Panc1 (cell line): ENCODE measurements at places on chromosomes 3 and 15. TPM values are rescaled to one million over a fixed set of nuclear protein-coding genes. Genes with fewer than 3 reads are reported as not detected.

- no peaks in the 10 kb centered on the region for H3K27me3 ChIP-seq
- no peaks in the 10 kb centered on the region for H3K4me1 ChIP-seq
- no peak overlapping the region for H3K27ac ChIP-seq
These were observed 315.3 kb upstream of the UBE2E2 start for GRCh38 chr3:22887664-22888291.

- no peak for DNase-seq
- no peak overlapping the region for H3K27ac ChIP-seq
- H3K27me3 ChIP-seq: peaks cover 8% of the 10 kb centered on the region
- no peaks in the 10 kb centered on the region for H3K4me1 ChIP-seq
- H3K36me3 ChIP-seq: no peaks in the 10 kb centered on the region
These were observed 7.2 kb downstream of the PLA1A start for GRCh38 chr3:119604878-119605277.

GRCh38 chr3:115040246-115040645 is 106.8 kb downstream of the ZBTB20 start:
- no peak for DNase-seq
- no peak overlapping the region for H3K4me3 ChIP-seq
- H3K36me3 ChIP-seq: no peaks in the 10 kb centered on the region
- H3K27me3 ChIP-seq: no peaks in the 10 kb centered on the region
- H3K4me1 ChIP-seq: no peaks in the 10 kb centered on the region

The ABCC5 gene
- 35.1 TPM for total RNA-seq

The MKRN3 gene
- total RNA-seq: 7.9 TPM

- H3K4me3 ChIP-seq: no peak overlapping the region
- no peak for DNase-seq
- H3K36me3 ChIP-seq: peaks cover 41% of the 10 kb centered on the region
- H3K27ac ChIP-seq: no peak overlapping the region
- H3K27me3 ChIP-seq: no peaks in the 10 kb centered on the region
These were observed 11.9 kb downstream of the GTPBP8 start for GRCh38 chr3:113002679-113003078.

GRCh38 chr3:66140743-66141372 is 79.9 kb upstream of the SLC25A26 start:
- no peak overlapping the region for H3K27ac ChIP-seq
- no peaks in the 10 kb centered on the region for H3K4me1 ChIP-seq
- no peaks in the 10 kb centered on the region for H3K36me3 ChIP-seq
- DNase-seq: no peak

- no peaks in the 10 kb centered on the region for H3K27me3 ChIP-seq
- H3K4me3 ChIP-seq: no peak overlapping the region
- H3K27ac ChIP-seq: no peak overlapping the region
- DNase-seq: no peak
These were observed 2.6 kb downstream of the CD276 start for GRCh38 chr15:73686781-73687256.

The SENP8 gene
- total RNA-seq: 2.9 TPM

GRCh38 chr3:156407617-156408225 is 147.2 kb downstream of the SSR3 start:
- H3K27me3 ChIP-seq: peaks cover 7% of the 10 kb centered on the region; the same call in 1 of the 2 replicates
- H3K27ac ChIP-seq: no peak overlapping the region
- DNase-seq: no peak

The DPPA2 gene
- total RNA-seq: not detected

GRCh38 chr3:128322030-128323022 is 144.4 kb downstream of the DNAJB8 start:
- no peak overlapping the region; the same call in 1 of the 2 replicates for H3K27ac ChIP-seq
- H3K27me3 ChIP-seq: no peaks in the 10 kb centered on the region
- H3K4me1 ChIP-seq: no peaks in the 10 kb centered on the region
- peak; percentile 1 for DNase-seq
- no peaks in the 10 kb centered on the region for H3K36me3 ChIP-seq

GRCh38 chr3:117219296-117219695 is 509.7 kb downstream of the TUSC7 start:
- H3K4me3 ChIP-seq: no peak overlapping the region
- H3K27me3 ChIP-seq: no peaks in the 10 kb centered on the region
- H3K36me3 ChIP-seq: no peaks in the 10 kb centered on the region
- no peaks in the 10 kb centered on the region for H3K4me1 ChIP-seq

- no peak overlapping the region for H3K4me3 ChIP-seq
- no peaks in the 10 kb centered on the region for H3K4me1 ChIP-seq
- no peaks in the 10 kb centered on the region for H3K27me3 ChIP-seq
- no peak overlapping the region for H3K27ac ChIP-seq
- DNase-seq: no peak
- no peaks in the 10 kb centered on the region for H3K36me3 ChIP-seq
These were observed 14.4 kb downstream of the CGGBP1 start for GRCh38 chr3:88044411-88044810.

The ARHGEF26 gene
- total RNA-seq: 2.0 TPM

DNA sequence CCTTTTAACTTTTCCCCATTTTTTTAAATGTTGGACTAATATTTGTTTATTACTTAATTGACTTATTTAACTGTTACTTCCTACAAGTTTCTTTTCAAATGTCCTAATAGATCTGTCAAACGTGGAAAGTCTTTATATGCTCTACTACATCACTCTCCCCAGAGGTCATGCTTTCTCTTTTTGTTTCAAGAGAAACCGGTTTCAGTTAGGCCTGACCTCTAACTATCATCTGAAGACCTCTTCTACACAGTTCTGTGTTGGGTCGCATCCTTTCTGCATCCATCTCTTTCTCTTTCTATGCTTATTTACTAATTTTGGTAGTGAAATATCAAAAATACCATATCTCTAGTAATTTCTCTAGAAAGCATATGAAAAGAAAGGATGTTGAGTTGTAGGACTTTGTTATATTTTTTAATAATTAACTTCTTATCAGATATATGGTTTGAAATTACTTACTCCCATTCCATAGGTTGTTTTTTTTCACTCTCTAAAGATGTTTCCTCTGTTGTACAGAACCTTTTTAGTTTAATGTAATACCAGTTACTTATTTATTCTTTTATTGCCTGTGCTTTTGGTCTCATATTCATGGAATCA is 781.2 kb upstream of the ARPP21 start:
- no peaks in the 10 kb centered on the region for H3K4me1 ChIP-seq
- H3K4me3 ChIP-seq: no peak overlapping the region
- H3K36me3 ChIP-seq: no peaks in the 10 kb centered on the region; the same call in 1 of the 2 replicates
- H3K27ac ChIP-seq: no peak overlapping the region
- no peak for DNase-seq

GRCh38 chr3:156732261-156732660 is 57.9 kb downstream of the TIPARP start:
- no peaks in the 10 kb centered on the region for H3K4me1 ChIP-seq
- H3K4me3 ChIP-seq: no peak overlapping the region
- H3K36me3 ChIP-seq: no peaks in the 10 kb centered on the region
- H3K27ac ChIP-seq: no peak overlapping the region

The MYZAP gene
- 1.1 TPM for total RNA-seq

DNA sequence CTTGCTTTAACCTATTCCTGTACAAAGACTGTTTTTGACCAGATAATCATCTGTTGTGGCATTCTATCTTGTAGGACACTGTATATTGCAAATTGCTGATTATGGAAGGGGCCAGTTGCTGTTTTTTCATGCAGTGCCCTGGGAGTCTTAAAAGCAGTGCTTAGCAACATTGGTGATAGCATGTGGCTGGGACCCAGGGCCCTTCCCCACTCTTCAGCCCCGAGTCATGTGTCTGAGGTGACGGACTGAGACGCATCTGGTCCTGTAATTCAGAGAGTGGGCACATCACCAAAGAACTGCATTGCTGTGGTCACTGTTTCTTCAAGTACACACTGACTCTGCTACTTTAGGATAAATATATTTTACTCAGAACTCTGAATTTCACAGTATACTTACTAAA is 63.4 kb downstream of the SNRK start:
- no peak overlapping the region for H3K27ac ChIP-seq
- no peak overlapping the region for H3K4me3 ChIP-seq
- DNase-seq: no peak
- no peaks in the 10 kb centered on the region for H3K27me3 ChIP-seq
- no peaks in the 10 kb centered on the region for H3K4me1 ChIP-seq

DNA sequence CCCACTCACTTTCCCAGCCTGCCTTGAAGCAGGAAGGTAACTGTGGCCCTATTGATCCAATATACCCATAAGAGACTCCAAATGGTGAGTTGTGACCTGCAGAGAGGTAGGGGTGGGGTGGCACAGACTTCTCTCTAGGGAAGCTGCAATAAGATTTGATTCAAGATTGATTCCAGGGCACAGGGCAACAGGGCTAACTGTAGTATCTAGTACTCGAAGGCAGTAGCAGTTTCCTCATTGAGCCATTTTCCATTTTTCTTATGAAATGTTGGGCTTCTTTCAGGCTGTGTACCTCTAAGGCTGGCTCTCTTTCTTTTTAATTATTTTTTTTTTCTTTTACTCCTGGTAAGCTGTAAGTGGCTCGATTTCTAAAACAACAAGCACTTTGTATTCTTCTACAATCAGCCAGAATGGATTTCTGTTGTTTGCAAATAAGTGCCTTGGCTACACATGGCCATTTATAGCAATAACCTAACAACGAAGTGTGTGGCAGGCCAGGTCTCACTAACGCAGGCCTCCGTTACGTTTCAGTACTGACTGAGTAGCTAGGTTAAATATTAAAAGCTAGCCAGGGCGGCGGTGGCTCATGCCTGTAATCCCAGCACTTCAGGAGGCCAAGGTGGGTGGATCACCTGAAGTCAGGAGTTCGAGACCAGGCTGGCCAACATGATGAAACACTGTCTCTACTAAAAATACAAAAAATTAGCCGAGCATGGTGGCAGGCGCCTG is 19.3 kb downstream of the CCDC12 start:
- H3K4me3 ChIP-seq: no peak overlapping the region
- no peak for DNase-seq
- peaks cover 4% of the 10 kb centered on the region for H3K4me1 ChIP-seq
- no peaks in the 10 kb centered on the region for H3K27me3 ChIP-seq
- no peak overlapping the region for H3K27ac ChIP-seq

DNA sequence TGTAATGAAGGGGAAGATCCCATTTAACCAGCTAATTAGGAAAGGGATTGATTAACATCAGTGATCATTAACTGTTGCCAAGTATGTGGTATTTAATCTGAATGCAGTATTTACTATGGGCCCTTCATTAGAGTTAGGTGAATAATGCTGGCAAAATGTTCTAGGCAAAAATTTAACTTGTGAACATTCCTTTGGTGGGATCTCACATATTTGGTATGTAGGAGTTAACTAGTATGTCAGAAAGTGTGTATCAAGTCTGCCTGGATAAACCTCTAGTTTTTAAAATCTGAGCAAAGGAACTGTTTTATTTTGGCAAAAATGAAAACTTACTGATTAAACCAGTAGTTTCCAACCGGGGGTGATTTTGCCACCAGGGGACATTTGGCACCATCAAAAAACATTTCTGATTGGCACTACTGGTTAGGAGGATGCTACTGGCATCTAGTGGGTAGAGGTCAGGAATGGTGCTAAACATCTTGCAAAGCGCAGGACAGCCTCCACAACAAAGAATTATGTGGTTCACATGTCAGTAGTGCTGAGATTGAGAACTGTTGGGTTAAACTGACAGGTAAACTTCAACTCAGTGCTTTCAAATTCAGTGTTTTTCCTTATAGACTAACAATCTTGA is 22.5 kb downstream of the LRTM1 start:
- no peaks in the 10 kb centered on the region for H3K27me3 ChIP-seq
- H3K4me1 ChIP-seq: no peaks in the 10 kb centered on the region
- H3K36me3 ChIP-seq: no peaks in the 10 kb centered on the region
- no peak for DNase-seq
- no peak overlapping the region for H3K4me3 ChIP-seq
- no peak overlapping the region for H3K27ac ChIP-seq

The ACTL6A gene
- total RNA-seq: 122 TPM

DNA sequence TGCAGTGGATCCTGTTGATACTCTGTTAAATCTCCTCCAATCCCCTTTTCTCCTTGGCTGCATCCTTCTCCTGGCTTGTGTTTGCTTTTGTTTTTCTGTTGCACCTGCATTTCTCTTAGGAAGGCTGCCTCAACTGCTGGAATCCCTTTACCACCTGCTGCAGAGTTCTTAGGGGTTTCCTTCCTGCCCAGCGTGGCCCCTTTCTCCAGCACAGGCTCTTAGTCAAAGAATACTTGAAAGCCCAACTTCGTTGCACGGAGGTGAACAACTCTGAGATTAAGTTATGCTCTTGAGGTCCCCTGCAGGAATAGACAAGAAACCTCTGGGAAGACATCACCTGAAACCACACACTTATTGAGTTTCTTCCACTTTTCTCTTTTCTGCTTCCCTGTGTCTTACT is 121.6 kb upstream of the GRM7 start:
- H3K4me3 ChIP-seq: no peak overlapping the region
- no peak overlapping the region for H3K27ac ChIP-seq
- H3K36me3 ChIP-seq: no peaks in the 10 kb centered on the region

- no peak overlapping the region for H3K4me3 ChIP-seq
- no peaks in the 10 kb centered on the region for H3K4me1 ChIP-seq
- H3K27me3 ChIP-seq: no peaks in the 10 kb centered on the region
- DNase-seq: no peak
These were observed 483.2 kb upstream of the SGO1 start for GRCh38 chr3:20669184-20669583.

The CHRNA5 gene
- total RNA-seq: 52.4 TPM

DNA sequence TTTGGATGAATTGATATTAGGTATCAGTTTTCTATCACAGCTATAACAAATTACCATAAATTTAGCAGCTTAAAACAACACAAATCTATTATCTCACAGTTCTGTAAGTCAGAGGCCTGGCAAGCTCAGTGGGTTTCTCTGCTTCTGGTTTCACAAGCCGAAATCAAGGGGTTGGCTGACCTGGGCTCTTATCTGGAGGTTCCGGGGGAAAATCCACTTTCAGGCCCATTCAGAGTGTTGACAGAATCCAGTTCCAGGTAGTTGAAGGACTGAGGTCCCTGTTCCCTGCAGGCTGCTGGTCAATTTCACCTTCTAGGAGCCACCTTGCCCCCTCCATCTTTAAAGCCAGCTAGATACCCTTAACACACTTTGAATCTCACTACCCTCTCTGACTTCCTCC is 11.1 kb upstream of the HHATL start:
- H3K27ac ChIP-seq: no peak overlapping the region
- H3K27me3 ChIP-seq: no peaks in the 10 kb centered on the region
- H3K36me3 ChIP-seq: no peaks in the 10 kb centered on the region

DNA sequence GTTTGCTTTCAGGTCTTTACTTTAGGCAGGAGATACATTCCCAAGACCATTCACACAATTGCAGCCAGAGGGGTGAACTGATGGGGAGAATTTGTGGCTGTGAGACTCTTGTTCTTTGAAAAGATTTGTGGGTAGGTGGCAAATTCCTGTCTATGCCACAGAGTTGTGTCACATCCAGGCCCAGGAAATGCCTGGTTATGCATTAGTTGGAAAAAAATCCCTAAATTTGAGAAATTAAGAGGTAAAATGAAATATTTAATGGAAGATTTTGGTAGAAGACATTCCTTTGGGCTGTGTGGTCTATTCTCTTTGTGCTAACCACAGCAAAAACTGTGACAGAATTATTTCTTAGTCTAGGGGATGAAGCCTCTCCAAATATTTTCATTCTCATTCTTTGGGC is 28.8 kb downstream of the SAMMSON start:
- H3K4me3 ChIP-seq: no peak overlapping the region
- no peaks in the 10 kb centered on the region for H3K36me3 ChIP-seq
- no peak for DNase-seq
- H3K27me3 ChIP-seq: no peaks in the 10 kb centered on the region
- no peaks in the 10 kb centered on the region for H3K4me1 ChIP-seq

GRCh38 chr15:91992945-91993344 is 139.4 kb downstream of the SLCO3A1 start:
- no peaks in the 10 kb centered on the region for H3K36me3 ChIP-seq
- no peak for DNase-seq

The QRICH1 gene
- 79.9 TPM for total RNA-seq

- H3K27me3 ChIP-seq: no peaks in the 10 kb centered on the region
- DNase-seq: no peak
- H3K4me3 ChIP-seq: no peak overlapping the region
- H3K27ac ChIP-seq: no peak overlapping the region
These were observed 42.1 kb downstream of the EEFSEC start for GRCh38 chr3:128195369-128195768.
